Amniotic epithelial cell (primary cell): ENCODE measurements at places on chromosomes 4 and X.

- DNase-seq = no peak
Measured at GRCh38 chrX:10602646-10603045, 17.7 kb downstream of the MID1 start.

DNA sequence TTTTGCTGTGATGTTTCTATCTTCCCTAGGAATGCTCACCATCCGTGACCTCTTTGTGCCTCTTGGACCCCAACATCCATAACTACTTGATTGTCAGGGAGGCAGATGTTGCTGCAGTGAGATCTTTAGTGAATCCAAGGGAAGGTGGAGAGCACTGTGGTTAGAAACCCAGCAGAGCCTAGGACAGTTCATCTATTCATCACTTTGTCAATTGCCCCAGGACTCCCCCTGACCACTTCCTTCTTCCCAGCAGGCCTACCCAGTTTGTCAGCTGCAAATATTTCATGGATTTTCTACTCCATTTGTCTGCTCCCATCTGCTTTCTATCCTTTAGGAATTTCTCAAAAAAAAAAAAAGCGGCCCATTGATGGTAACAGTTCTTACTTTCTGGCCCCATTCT lies 942.8 kb downstream of the PCDH7 start:
- no peak for DNase-seq

- no peak for DNase-seq
Measured at GRCh38 chrX:3299636-3300035, 46.8 kb downstream of the MXRA5 start.

DNA sequence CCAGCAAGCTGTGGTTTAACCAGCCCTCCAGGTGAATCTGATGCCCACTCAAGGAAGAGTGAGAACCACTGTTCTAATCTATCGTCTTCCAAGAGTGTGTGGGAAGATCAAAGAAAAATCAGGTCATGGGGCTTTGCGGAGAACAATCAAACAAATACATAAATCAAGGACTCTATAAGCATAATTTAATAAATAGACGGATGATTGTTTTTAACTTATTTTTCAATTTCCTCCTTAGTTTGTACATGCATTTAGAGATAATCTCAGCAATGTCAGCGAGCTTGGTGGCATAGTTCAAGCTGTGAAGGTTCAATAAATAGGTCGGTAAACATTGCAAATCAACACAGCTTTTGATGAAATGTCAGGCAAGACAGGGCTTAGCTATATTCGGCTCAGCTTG lies 84.9 kb downstream of the DMD start:
- DNase-seq = no peak

DNA sequence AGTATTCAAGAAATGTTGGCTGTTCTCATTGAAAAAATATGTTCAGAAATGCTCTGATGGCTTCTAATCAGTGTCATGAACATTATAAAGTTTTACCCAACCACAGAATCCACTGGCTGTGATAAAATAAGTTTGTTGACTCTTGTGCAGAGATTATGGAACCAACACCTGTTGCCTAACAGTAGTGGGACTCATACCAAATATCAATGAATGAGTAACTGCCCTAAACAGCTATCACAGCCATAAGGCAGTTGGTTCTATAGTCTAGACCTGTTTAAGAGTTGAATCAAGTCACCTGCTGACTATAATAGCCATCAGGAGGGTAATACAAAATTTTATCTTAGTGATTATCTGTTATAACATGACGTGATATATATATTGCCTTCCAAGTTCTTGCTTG lies 168.3 kb downstream of the ATOH1 start:
- no peak for DNase-seq

GRCh38 chr4:143858456-143858855 lies 46.9 kb downstream of the GYPE start:
- no peak for DNase-seq

DNA sequence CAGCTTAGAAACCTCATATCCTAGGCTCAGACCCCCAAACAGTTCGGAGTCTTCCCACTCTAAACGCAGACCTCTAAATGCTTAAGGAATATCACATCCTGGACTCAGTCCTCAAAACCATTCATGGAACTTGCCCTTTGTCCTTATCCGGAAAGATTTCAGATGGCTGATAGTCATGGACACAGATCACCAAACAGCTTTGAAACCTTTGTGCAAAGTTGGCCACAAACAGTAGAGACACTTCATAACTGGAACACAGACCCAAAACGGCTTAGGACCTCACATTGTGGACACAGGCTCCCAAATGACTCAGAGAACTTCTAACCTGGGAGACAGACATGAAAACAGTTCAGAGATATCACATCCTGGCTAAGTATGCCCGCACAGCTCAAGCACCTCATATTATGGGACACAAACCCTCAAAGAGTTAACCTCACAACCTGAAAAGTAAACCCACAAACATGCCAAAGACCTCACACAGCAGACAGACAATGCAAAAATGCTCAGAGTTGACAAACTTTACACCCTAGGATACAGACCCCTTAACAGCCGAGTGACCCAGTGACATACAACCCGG lies 15.5 kb downstream of the SUV39H1 start:
- DNase-seq = no peak

- peak; percentile 34 for DNase-seq
Measured at GRCh38 chr4:24511371-24512063, 72.8 kb downstream of the DHX15 start.

- DNase-seq = peak; percentile 44
Measured at GRCh38 chrX:124098089-124098488, 136.6 kb downstream of the STAG2 start.

DNA sequence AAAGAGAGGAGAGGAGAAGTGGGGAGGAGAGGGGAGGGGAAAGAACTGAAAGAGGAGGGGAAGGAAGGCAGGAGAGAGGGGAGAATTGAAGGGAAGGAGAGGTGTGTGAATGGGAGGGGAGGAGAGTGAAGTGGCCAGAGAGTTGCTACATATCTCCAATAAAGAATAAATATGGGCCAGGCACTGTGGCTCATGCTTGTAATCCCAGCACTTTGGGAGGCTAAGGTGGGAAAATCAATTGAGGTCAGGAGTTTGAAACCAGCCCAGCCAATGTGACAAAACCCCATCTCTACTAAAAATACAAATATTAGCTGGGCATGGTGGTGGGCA lies 482.4 kb downstream of the NAF1 start:
- DNase-seq = no peak

DNA sequence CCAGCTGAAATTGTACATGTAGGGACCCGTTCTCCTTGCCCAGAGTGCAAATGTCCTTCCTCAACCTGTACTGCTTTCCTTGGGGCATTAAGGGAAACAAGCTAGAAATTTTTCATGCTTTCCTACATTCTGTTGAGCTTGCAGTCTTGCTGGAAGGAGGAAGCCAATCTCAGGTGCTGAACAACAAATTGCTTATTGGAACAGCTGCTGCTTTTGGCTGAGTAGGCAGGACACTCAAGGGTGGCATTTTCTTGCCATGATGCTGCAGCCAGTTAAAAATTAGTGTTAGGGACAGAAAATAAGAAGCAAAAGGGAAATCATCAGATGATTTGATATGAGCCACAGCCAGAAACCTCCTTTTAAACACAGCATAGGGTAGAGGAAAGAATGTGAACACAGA lies 223.7 kb downstream of the QDPR start:
- DNase-seq = no peak

GRCh38 chr4:86769794-86770193 lies 79.4 kb downstream of the SLC10A6 start:
- no peak for DNase-seq

- no peak for DNase-seq
Measured at GRCh38 chr4:47617607-47618006, 132.5 kb downstream of the ATP10D start.

- DNase-seq = peak; percentile 64
Measured at GRCh38 chr4:168076989-168077725, 15.2 kb upstream of the ANXA10 start.

DNA sequence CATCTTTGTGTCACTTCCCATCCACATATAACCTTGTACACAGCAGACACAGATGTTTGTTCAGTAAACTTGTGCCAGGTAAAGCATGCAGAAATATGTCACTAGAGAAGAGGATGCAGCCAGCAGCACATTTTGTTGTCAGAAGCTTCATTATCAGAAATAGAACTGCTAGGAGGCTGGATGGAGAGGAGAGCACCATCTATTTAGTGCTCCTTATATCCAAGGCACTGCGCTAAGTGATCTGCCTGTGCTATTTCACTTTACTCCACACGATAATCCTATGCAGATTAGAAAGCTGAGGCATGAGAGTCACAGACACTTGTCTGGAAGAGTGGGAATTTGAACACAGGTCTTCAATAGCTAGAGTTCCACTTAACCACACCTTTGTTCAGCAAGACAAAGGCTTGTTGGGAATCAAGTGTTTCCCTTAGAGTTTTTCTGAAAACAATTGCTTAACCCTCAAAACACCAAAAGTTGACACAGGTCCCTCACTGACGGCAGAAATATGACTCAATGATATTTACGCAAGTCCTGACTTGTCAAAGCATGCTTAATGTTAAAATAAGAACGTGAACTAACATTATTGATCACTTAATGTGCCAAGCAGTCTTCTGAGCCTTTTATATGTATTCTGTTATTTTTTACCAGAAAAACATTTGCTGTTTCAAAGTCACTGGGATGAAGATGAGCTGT lies 1.2 kb upstream of the QDPR start:
- no peak for DNase-seq
